ENCODE measurements at places on chromosomes 7 and 10. TPM values are rescaled to one million over a fixed set of nuclear protein-coding genes. Genes with fewer than 3 reads are reported as not detected.

Gene GRM8
- polyA plus RNA-seq: not detected

Gene CLCN1
- polyA plus RNA-seq: 0.05 TPM

Gene SLC18A3
- polyA plus RNA-seq: not detected

Gene SYT15
- polyA plus RNA-seq: 0.07 TPM

Gene ATG9B
- polyA plus RNA-seq: 0.12 TPM

Gene ESYT2
- polyA plus RNA-seq: 37.5 TPM

Gene PTPRN2
- not detected for polyA plus RNA-seq

Gene C7orf33
- not detected for polyA plus RNA-seq

GRCh38 chr7:46288861-46289260 is 367.8 kb upstream of the IGFBP3 start:
- DNase-seq: no peak

GRCh38 chr7:94301024-94301586 is 93.6 kb upstream of the COL1A2 start:
- DNase-seq: peak; percentile 32

- DNase-seq: no peak
Measured at GRCh38 chr7:158573310-158573709, 14.3 kb downstream of the PTPRN2 start.

GRCh38 chr7:9958486-9958885 is 1015.2 kb upstream of the PHF14 start:
- no peak for DNase-seq

- DNase-seq: no peak
Measured at GRCh38 chr7:100543586-100543985, 4.6 kb downstream of the AGFG2 start.

DNA sequence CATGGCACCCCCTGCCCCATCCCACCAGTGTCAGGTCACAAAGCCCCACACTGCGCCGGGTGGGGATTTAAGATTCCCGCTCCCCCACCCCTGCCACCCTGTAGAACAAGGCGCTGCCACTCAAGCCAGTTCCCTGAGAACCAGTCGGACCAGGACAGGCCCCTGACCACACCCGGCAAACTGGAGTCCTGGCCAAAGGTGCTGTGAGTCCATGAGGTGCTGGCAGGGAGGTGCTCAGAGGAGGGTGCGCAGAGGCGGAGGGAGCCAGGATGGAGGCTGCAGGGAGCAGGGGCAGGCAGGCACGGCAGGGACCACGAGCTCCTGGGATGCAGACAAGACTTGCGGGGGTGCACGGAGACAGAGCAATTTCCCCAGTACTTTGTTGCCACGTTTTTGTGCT is 19.7 kb upstream of the GDI2 start:
- DNase-seq: no peak

GRCh38 chr7:47521011-47521795 is 60.7 kb downstream of the TNS3 start:
- no peak for DNase-seq

DNA sequence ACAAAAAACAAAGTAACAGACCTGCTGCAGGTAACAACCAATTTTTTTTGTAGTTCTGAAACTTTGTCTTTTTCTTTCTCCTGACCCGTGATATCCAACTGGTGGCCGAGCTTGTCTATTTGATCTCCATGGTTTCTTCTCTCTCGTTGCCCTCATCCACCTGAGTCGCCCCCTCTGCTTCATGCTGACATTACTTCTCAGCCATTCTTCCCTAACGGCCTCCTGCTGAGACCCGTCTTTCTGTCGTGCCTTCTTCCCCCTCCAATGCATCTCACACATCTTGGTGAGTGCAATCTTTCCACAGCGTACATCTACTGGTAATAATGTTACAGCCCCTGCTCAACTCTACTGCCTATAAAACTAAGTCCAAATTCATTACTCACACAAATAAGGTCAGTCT is 352.9 kb downstream of the RNLS start:
- DNase-seq: no peak

GRCh38 chr10:22251751-22252223 is 34.0 kb upstream of the EBLN1 start:
- DNase-seq: no peak

DNA sequence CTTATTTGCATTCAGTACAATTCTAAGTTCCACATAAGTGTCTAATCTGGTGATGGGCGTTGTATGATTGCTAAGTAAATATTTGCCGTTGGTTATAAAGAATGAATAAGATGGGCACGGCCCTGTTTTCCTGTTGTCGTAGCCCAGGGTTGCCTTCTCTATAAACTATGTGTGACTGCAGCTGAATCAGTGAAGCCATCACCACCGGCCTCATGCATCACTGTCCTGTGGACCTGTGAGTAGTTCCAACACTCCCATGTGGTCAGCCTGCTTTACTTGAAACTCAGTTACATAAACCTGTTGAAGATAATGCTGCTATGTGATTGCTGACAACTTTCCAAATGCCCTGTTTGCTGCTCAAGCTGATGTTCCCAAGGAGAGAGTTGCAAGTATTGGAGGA is 21.6 kb upstream of the KLF6 start:
- DNase-seq: no peak

DNA sequence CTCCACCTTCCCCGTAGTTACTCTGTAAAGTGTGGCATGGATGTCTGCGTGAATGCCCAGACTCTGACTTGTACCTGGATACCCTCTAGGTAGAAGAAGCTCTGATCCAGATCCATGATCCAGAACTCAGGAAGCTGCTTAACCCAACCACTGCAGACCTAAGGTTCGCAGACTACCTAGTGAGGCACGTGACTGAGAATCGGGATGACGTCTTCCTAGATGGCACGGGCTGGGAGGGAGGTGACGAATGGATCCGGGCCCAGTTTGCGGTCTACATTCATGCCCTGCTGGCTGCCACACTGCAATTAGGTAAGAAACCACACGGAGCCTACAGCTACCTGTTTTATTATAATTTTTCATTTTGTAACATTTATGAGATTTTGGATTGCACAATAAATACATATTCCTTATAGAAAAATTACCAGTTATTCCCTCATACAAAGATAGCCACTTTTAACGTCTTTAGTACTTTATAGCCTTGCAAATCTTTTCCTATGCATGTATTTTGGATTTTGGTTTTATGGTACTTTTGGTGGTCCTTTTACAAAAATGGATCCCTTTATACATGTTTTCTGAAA is 77.9 kb downstream of the AVL9 start:
- no peak for DNase-seq

DNA sequence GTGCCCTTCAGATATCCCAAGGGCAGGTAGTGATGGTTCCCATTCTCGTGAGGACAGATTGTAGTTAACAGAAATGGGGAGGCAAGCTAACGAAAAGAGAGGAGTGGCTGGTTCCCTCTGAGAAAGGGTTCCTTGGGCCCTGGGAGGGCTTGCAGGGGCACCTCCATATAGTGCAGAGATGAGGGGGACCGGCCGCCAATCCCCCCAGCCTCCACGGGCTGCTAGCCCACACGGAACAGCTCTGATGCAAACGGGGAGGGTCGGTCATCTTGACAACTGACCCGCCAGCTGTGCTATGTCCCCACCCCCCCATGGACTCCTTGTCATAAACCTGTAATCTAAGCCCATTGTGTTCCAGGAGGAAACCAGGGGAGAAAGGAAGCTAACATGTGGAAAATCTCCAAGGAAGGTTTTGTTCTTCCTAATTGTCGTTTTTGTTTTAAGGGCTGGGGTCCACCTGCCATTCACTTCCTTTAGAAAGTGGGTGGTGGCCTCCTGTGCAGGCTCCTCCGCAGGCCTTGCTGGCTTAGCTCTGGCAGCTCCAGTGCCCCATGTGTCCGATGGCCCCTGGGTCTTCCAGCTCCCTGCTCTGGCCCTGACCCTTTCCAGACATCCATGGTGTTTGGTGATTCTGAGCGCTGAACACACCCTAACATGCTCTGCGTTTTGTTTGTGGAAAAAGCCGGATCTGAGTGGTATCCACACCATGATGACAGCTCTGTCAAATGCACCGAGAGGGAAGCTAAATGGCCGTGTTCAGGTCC is 15.9 kb downstream of the ADCY1 start:
- DNase-seq: no peak

DNA sequence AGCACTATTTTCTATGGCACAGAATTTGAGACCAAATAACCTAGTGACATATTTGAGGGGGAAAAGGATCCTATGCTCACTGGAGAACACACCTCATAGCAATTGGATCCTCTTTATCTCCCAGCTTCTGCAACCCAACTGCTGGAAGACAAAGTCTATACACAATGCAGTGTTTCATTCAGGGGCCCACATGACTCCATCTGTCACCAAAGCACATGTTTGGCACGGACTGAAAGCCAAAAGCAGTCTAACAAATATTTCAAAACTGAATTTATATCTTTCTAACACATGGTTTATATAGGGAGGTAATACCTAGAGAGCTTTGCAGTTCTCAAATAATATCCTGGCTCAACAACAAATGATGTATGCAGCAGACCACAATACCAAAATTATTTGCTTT is 39.2 kb downstream of the ADAM12 start:
- DNase-seq: no peak

DNA sequence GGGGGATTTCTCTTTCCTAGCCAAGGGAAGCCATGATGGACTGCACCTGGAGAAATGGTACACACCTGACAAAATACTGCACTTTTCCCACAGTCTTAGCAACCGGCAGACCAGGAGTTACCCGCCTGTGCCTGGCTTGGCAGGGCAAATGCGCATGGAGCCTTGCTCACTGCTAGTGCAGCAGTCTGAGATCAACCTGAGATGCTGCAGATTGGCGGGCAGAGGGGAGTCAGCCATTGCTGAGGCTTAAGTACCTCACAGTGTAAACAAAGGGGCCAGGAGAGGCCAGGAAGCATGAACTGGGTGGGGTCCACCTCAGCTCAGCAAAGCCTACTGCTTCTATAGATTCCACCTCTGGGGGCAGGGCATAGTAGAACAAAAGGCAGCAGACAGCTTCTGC is 49.4 kb downstream of the OR13A1 start:
- no peak for DNase-seq

- no peak for DNase-seq
Measured at GRCh38 chr7:102967798-102968197, 55.0 kb downstream of the LRRC17 start.

DNA sequence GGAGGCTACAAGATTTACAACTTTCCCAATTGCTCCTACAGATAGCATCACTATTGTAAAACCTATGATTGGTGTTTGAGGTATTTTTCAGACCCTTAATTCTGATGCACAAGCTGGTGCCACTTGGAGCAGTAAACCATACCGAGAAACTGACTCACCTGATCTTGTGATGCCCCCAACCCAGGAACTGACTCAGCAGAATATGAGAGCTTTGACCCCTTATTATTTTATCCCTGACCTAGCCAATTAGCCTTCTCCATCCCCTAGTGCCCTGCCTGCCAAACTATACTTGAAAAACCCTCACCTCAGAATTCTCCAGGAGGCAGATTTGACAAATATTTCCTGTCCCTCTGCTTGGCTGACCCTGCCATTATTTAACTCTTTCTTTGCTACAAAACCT is 585.9 kb upstream of the GHITM start:
- DNase-seq: no peak

GRCh38 chr10:14173706-14174594 is 156.8 kb downstream of the FRMD4A start:
- no peak for DNase-seq

- DNase-seq: no peak
Measured at GRCh38 chr7:40329601-40330153, 194.9 kb downstream of the SUGCT start.

DNA sequence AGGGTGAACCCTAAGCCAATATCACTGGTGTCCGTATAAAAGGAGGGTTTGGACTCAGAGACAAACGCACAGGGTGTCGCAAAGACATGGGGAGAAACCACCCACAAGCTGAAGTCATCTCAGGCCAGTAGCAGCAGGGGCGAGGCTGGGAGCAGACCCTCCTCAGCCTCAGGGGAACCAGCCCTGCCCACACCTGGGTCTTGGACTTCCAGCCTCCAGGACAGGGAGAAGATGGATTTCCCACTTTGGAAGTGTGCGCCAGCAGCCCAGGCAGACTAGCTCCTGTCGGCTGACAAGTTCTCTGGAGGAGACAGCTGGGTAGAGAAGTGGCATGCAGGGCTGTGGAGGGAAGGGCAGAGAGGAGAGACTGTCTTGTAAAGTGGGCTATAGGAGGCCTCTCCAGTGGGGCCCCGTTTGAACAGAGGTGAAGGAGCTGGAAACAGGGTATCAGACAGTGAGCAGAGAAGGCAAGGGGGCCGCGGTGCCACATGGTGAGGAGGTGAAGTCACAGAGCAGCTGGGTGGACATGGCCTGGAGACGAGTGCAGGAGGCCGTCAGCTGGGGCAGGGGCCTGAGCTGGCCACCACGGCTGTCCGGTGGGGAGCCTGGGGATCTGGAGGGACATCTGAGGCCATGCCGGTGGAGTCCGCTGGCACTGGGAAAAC is 475.6 kb downstream of the PTPRN2 start:
- no peak for DNase-seq

DNA sequence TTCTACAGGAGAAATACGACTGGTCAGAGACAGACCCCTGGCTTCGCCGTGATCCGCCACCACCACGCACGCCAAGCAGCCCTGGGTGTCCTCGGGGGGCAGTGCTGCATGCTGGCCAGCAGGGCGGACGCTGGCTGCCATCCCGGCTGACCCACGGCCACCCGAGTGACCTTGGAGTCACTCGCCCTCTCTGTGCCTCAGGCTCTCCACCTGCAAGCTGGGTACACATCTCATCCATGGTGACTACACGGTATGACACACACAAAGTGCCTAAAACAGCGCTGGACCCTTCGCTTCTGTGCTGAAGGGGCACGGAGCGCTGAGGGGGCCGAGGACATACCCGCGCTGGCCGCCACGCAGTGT is 62.0 kb upstream of the RNF32 start:
- no peak for DNase-seq

All from keratinocyte (primary cell).